Hematopoietic multipotent progenitor cell treated with erythropoietin and hydrocortisone succinate and interleukin-3 and kit ligand, for 4 days (in vitro differentiated cells): ENCODE measurements at places on chromosomes 3 and 15.

GRCh38 chr3:78857494-78858111 is 910.2 kb downstream of the ROBO1 start:
- no peak for DNase-seq

- peak; percentile 70 for DNase-seq
Observed at GRCh38 chr3:100073714-100074307, 40.5 kb downstream of the FILIP1L start.

DNA sequence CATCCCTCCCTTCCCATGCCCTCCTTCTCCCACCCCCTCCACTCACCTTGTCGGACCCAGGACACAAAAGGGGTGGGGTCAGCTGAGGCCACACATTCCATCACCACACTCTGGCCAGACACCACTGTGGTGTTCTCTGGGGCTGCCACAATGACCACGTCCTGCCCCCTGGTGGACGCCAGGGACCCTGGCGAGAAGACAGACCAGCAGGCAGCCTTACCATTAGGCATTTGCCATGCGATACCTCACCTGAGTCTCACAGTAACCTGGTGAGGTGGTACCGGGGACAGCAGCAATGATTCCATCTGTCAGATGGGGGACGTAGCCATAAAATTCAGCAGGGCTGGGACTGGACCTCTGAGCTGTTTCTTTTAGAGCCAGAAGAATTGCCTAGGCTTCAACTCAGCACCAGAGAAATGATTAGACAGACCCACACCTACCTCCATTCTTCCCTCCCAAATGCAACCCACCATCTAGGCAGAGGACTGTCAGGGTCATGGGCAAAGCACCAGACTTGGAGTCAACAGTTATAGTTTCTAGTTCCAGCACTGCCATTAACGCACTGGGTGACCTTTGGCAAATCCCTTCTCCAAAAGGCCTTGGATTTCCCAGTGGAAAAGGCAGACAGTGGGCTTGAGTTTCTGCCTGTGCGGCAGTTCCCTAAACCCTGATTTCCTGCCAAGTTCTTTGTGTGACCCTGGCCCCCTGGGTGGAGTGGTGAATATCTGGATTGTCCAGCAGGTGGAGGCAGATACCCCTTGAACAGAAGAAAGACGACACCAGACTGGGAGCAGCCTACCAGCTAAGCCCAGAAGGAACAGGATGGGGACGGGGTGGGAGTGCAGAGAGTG is 21.8 kb downstream of the IGDCC4 start:
- DNase-seq = peak; percentile 86

GRCh38 chr15:80573606-80574005 is 121.5 kb upstream of the ABHD17C start:
- no peak for DNase-seq

GRCh38 chr15:73005032-73005431 is 47.2 kb upstream of the NEO1 start:
- no peak for DNase-seq

DNA sequence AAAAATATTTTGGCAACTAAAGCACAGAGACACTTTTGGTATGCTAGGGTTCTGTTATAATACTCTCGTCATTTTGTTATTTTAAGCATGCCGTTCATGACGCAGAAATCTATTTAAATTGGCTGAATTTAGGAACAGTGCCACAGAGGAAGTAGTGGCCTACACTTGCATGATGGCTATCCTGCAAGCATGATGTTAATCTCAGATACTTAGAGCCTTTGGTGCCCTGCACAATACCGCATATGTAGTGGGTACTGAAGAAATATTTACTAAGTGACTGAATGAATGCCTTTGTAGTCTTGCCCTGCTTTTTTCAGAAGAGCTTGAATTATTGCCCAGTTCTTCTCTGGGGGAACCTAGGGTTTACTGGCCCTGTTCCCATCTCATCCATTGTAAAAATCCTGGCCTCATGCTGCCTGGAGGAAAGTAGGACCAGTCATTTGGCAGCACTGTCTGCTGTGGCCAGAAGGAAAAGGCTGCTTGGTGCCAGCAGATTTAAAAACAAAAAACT is 79.0 kb downstream of the SERPINI1 start:
- peak; percentile 31 for DNase-seq

DNA sequence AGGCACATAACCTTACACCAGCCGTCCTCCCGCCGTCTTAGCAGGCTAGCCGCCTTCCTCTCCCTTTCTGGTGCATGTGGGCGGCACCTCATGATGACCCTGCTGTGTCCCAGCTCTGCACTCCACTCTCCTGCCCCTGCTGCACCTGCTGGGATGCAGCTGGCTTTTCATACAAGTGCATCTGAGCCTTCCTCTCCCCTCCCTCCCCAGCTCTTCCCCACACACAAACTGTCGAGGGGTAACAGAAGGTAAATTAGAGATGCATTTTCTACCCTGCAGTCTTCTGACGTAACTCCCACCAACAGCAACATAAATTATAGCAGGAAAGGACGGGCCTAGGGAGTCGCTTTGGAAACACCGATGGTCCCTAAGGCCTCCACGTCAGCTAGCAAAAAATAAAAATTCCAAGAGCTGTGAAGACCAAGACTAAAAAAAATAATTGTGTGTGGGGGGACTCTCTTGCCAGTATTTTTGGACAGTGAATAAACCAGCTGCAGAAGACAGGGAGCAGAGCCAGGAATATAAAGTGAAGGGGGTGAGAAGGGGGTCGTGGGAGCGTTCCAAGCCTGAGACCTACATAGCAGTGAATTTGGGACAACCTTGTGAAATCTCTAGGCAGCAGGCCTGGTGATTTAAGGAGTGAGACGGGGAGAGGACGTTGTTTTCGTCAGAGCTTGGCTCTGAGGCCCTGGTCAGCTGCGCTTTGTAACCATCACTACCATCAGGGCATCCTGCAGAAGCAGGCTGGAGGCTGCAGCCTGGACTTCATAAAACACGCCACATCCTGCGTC is 216.2 kb downstream of the ADAMTS17 start:
- DNase-seq = no peak

DNA sequence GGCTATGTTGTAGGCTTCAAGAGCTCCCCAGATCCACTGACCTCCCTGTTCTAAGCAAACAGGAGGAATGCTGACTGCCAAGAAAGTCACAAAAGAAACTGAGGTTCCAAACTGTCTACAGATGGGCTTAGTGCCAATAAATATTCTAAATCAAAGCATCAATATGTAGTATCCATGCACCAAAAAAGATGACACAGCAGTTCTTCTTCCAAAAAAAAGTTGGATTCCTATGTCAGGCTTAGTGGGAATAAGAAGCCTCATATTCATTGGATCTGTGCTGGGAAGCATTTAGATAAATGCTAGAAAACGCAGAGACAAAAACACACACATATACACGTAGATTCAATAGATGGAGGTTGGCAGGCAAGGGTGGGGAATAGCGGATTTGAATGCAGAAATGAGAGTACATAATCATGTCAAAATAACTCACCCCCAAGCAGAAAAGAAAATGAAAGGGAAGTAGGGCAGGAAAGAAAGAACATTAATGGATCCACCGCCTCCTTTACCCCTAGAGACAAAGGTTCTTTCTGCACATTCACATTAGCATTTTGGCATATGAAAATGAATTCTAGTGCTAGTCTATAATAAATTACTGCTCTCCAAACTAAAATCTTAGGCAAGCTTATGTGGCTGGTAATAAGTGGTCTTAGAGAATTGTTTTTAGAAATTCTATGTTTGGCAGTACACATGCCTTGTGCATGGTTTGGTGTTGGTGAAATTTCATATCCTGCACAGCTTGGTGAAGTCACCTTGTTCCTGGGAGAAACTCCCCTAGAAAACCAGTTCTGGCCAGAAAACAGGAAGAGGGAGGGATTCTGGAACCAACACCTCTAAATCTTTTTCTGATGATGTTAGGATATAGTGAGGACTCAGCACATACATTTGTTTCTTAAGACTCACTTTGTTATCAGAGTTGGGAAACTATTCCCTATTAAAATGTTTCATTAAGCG is 283.4 kb downstream of the LSAMP start:
- no peak for DNase-seq

GRCh38 chr3:74387111-74387735 is 227.2 kb downstream of the CNTN3 start:
- DNase-seq = no peak

GRCh38 chr15:29270169-29270955 is 740 bp upstream of the NSMCE3 start:
- DNase-seq = peak; percentile 58

DNA sequence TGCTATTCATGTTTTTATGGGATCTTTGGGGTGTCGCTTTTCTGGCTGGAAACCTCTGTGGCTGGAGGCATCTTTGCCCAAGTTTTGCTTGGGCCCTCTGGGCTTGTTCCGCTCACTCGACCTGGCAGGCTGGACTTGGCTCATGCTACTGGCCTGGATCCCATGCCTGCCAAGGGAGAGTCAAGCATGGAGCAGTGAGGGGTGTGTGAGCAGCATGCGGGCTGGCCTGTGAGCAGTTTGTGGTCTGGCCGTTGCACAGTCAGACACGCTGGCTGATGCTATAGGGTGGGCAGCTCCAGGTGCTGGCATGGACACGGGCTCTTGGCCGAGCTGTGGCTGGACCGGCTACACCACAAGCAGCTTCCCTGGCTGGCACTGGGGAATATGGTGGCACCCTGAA is 491.1 kb downstream of the AGBL1 start:
- no peak for DNase-seq

GRCh38 chr15:61467823-61468222 is 238.7 kb upstream of the RORA start:
- no peak for DNase-seq

DNA sequence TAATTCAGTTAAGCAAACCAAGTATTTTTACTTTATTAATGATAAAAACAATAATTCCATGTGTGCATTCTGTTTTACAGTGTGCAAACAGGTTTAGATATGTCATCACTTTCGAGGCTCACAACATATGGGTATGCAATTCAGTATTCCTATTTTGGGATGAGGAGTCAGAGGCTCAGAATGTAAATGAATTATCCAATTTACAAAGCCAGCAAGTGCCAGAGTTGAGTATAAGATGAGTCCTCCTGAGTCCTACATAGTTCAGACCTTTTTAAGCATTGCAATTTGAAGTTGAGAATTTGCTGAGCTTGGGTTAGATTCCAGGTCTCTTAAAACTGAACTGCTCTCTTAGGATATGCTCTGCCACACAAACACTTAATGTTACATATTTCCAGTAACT is 424.2 kb upstream of the ROBO2 start:
- no peak for DNase-seq

- no peak for DNase-seq
Observed at GRCh38 chr15:75770131-75770530, 57.5 kb upstream of the CSPG4 start.

DNA sequence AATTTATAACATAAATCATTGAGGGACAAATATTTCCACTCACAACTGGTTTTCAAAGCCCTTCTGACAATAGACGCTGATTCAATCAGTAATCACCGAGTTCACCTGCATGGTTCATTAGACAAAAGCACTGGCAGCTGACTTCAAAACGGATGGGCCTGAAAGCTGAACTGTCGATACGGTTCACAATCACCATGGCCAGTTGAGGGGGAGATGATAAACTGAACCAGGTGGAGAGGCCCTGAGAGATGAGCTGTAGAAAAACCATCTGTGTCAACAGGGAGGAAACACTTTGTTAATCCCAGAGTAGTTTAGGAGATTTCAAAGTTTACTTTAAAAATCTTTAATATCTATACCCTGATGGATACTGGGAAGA is 75.0 kb downstream of the PEX5L start:
- no peak for DNase-seq

GRCh38 chr3:64109438-64109837 is 86.1 kb upstream of the PSMD6 start:
- DNase-seq = no peak
